COLO829 (cell line): ENCODE measurements at places on chromosomes 7 and 10.

DNA sequence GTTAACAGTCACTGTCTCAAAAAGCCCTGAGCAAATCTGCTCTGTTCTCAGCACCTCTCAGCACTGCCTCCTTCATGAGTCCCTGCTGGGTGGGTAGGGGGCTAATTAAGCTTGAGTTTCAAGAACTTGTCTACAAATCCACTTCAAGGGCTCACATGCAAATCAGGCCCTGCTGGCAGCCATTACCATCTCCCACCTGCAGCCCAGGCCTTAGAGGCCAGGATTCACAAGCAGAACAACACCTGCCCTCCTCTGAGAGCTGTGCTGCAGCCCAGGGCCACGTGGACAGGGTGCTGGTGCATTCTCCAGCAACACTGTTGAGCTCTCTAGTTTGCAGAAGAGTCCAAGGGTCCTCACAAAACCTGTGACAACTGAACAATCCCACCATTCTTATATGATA is 119.2 kb downstream of the DPP6 start:
- no peak for DNase-seq

DNA sequence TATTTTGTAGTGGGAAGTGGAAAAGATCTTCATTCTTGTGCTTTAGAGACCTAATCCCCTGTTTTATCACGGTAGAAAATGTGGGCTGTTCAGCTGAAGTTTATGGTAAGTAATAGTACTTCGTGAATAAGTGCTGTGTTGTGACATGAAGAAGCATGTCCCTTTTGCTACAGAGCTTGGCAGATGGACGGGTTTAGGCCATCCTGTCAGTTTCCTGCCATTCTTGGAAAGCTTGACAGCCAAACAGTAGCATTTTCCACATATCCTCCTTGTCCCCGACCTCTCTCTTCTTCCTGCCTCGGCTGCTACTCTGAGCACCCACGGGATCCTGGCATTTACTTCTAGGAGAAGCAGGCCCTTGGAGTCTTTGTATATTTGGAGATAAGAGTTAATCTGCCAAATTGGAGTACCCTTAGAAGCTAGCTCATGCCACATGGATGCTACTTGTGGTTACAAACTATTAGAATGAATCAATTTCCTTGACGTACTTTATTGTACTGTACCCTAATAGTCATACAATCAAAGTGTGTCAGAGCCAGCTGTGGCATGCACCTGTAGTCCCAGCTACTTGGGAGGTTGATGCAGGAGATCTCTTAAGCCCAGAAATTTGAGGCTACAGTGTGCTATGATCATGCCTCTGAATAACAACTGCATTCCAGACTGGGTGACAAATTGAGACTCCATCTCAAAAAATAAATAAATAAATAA is 39.2 kb downstream of the PNLIPRP3 start:
- no peak for DNase-seq

- no peak for DNase-seq
Observed at GRCh38 chr10:62053860-62054259, 152.4 kb downstream of the ARID5B start.

GRCh38 chr7:71665716-71666115 is 533.8 kb downstream of the GALNT17 start:
- no peak for DNase-seq

- no peak for DNase-seq
Observed at GRCh38 chr10:122515588-122516231, 44.8 kb upstream of the DMBT1 start.

- DNase-seq = no peak
Observed at GRCh38 chr7:24883622-24884013, 96.4 kb downstream of the OSBPL3 start.

DNA sequence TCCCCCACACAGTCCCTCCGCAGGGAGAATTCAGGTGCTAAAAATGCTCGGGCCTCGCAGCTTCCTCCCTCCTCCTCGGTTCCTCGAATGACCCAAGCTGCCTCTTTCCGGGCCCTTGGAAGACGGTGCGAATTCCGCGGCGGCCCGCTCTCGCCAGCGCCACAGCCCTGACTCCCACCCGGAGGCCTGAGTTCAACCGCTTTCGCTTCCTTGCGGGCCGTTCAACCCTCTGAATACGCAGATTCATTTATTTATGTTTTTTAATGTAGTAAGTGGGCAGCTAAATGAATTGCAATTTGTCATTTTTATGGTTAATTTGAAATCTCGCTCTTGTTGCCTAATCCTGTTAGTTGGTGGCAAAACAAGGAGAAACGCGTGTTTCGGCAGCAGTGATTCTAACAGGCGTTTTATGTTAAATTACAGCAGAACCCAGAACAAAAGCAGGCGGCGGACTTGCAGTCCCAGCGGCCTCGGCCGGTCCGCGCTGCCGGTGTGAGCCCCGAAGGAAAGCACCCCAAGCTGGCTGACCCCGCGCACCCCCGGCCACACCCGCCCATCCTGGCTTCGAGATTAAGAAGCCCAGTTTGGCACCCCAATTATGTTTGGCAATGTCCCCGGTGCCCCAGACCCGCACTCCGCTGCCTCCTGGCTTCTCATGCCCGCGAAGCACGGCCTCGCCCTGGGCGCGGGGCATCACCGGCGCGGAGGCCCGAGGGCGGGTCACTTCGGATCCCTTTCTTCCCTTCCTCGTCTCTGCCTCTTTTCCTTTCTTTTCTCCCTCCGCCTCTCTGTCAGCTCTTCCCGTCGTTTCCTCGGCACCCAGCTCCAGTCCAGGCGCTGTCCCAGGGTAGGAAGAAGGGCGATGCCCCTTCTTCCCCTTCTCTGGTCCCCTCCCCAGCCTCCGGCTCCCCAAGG is 75.9 kb downstream of the INSIG1 start:
- no peak for DNase-seq

GRCh38 chr7:4659551-4660286 is 22.4 kb upstream of the FOXK1 start:
- DNase-seq = no peak

- DNase-seq = no peak
Observed at GRCh38 chr7:126667742-126668366, 584.9 kb downstream of the GRM8 start.

GRCh38 chr10:29698773-29699490 is 64.2 kb upstream of the SVIL start:
- DNase-seq = no peak

- DNase-seq = no peak
Observed at GRCh38 chr7:30264052-30264451, 20.3 kb upstream of the ZNRF2 start.

DNA sequence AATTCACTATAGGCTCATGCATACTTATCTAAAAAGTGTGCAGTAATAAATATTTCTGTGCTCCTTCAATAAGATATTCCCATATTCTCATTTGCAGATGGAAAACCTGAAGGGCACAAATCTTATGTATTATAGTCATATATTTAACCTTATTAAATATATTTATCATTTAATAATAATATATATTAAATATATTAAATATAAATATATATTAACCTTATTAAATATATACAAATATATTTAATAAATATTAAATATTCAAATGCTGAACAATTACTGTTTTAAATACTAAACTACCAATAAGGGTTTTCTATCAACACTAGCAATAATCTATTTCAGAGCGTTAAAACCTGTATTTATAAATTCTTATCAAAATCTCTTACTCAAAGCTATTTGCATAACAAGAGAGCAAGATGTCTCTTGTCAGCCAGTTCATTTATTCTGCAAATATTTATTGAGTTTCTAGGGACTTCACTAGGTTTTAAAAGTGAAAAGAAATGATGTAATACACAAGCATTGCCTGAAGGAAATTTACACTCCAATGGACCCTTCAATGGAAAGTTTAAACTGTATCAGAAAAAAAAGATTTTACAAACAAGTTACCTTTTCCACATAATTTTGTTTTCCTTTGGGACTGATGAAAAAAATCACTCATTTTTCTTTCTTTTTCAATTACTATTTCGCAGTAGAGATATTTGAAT is 159.2 kb downstream of the AGMO start:
- DNase-seq = no peak

DNA sequence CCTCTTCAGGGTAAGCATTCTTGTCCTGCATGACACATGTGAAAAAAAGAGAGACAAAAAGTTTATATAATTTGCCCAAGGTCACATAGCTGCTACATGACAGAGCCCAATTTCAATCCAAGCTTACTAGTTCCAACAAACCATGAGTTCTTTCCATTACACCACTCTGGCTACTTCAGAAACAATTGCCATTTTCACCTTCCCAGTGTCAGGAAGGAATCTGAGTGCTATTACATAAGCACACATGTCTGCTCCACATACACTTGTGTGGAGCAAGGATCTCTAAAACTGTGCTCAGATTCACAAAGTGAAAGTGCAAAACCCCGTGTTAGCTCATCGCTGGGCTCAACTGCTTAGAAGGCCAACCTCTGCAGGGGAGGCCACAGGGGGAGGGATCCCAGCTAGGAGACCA is 356.2 kb upstream of the NFE2L3 start:
- no peak for DNase-seq

- peak; percentile 3 for DNase-seq
Observed at GRCh38 chr10:73413108-73413527, 740 bp downstream of the ANXA7 start.

GRCh38 chr10:85795460-85795859 is 571.1 kb downstream of the GRID1 start:
- DNase-seq = no peak

DNA sequence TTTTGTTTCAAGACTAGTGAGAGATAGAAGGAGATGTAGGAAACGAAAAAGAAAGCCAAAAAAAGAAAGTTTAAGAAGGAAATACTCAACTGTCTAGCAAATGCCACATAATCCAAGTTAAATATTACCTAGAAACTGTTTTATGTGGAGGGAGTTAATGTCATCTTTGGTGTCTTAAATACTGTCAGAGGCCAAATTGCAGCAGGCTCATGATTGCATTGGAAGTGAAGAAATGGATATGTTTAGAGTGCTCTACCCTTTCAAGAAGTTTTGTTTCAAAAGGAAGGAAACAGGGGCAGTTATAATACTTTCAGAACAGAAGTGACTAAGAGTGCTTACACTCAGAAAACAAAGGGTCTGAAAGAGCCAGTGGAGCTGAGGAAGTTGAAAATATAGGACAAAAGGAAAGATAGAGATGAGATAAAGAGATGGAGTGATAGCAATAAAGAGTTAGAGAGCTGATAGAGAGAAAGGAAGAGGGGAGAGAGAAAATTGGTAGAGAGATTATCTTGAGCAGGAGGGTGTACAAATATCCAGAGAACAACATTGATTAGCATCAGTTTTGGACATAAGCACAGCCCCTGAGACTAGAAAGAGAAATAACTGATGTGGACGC is 28.0 kb upstream of the GNAI1 start:
- no peak for DNase-seq

DNA sequence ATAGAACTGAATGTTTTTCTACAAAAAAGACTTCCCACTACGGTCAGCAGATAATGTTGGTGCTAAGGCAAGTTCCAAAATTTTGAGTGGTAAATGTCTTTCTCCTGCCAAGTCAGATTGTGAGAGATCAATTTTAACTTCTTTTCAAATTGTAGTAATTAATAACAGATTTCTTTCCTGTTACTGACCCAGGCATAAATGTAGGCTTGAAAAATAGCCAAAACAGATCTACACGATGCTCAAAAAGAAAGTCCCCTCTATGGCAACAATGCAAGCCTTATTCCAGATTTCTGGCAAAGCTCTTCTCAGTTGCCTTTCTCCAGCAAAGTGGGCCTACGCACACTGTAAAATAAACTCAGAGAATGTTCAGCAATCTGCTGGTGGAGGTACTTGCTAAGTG is 641.0 kb upstream of the NRP1 start:
- no peak for DNase-seq

GRCh38 chr7:155233311-155234157 is 64.1 kb upstream of the INSIG1 start:
- DNase-seq = no peak

- no peak for DNase-seq
Observed at GRCh38 chr10:17859492-17860156, 50.5 kb downstream of the MRC1 start.

GRCh38 chr7:64559206-64559605 is 3.7 kb downstream of the ZNF680 start:
- DNase-seq = no peak

DNA sequence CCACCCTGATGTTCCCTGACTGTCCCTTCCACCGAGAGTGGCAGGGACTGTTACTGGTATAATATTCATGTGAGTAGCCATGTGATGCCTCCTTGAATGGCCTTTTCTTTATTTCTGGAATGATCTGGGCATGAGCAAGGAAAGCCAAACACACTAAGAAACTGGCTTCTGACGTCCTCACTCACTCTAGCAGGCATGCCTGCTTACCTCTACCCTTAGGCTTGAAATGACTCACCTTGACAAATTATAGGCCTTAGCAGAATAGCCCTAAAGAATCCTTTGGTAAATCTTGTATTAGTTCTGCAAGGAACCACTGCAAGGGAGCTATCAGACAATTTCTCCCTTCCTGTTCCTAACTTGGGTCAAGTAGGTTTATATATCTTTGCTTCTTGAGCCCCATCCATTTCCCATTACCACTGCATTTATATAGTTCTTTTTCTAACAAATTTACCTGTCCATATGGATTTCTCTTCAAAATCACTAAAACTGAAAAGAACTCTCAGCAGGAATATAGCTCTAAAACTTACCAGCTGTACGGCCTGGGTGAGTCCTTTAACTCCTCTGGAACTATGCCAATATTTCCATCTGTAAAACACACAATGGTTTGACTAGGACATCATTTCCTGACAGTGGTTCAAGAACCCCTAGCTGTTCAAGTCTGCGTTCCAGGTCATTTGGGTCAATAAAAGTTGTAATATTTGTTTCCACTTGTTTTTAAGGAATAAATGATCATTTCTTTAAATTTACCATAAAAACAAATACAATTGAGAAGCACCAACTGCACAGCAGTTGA is 13.0 kb upstream of the NDUFA5 start:
- no peak for DNase-seq

- DNase-seq = peak; percentile 18
Observed at GRCh38 chr10:73168465-73168803, 515 bp downstream of the FAM149B1 start.

- no peak for DNase-seq
Observed at GRCh38 chr7:54556121-54556520, 13.9 kb downstream of the VSTM2A start.

GRCh38 chr10:120979435-120980278 is 128.5 kb downstream of the WDR11 start:
- DNase-seq = no peak

GRCh38 chr10:116084161-116084560 is 188.8 kb downstream of the GFRA1 start:
- no peak for DNase-seq

DNA sequence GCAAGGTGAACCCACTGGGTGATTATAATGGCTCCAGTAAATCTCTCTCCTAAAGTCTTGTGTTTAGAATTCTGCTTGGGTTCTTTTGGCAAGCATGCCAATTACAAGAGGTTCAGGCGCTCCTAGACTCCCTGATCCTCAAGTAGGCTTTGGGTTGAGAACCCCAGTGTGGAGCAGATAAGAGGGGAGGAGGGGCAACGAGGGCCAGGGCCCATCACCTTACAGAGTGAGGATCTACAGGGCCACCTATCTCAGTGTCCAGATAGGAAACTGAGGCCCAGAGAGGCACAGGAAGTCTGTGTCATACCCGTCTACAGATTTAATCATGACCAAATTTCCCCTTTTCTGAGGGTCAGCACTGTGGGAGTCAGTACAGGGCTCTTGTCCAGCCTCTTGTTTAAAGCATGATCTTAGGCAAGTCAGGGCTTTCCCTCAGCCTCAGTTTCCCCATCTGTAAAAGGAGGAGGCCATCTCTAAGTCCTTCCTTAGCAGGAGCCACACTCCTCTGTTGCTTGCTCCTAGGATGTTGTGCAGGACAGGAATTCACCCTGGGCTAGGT is 4.4 kb downstream of the TACR2 start:
- DNase-seq = no peak
